ENCODE measurements at places on chromosomes 5 and 9. TPM values are rescaled to one million over a fixed set of nuclear protein-coding genes. Genes with fewer than 3 reads are reported as not detected.

ARHGAP26 gene
- 42.8 TPM for total RNA-seq

CCT5 gene
- 160 TPM for total RNA-seq

PIP5KL1 gene
- total RNA-seq = 1.4 TPM

SPATA31D4 gene
- total RNA-seq = not detected

SLC36A3 gene
- not detected for total RNA-seq

DNA sequence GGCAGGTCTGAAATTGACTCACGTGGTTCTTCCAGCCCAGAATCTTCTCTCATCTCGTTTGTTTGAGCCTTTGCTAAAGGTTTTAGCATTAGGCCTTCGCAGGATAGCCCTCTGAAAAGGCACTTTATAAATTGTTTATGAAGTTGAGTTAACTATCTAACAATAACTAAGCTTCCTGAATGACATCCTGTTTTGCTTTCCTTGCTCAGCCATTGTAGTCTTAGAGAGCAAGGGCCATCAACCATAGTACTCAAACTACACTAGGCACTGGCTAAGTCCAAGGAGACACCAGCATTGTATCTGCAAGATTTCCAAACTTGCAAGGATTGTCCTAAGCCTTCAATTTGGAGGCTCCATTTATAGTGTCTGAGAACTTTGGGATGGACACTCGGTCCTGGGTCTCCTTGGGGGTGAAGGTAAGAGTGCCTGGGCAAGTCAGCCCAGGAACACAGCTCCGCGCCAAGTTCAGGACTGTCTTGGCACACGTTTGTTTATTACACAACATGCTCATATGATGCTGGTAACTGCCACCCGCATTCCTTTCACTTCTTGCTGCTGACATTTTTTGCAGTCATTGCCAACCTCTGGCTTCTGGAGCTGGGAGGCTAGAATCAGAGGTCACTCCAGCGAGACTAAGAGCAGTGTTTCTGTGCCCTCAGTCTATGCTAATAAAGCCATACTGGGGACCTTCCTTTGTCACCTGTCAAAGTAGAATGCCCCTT is 151.1 kb downstream of the ESM1 start:
- DNase-seq = no peak

DNA sequence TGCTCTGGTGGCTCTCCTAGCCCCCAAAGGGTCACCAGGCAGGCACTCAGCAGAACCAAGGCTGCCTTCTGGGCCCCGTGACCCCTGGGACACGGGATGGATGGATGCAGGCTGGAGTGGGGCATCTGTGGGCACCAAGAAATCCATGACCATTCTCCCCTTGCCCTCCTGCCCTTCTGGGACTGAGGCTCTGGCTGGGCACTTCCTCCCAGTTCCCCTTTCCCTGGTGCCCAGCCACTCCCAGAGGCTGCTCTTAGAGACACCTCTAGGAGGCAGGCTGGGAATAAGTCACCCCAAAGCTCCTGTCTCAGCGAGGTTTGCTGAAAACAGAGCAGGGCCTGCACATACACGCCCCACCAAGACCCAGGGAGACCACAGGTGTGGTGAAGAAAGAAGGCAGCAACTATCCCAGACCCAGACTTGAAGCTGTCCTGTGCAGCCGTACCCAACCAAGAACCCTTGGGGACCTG is 943 bp downstream of the STING1 start:
- DNase-seq = no peak

GRCh38 chr9:134295101-134295745 is 31.0 kb upstream of the RXRA start:
- no peak for DNase-seq

DNA sequence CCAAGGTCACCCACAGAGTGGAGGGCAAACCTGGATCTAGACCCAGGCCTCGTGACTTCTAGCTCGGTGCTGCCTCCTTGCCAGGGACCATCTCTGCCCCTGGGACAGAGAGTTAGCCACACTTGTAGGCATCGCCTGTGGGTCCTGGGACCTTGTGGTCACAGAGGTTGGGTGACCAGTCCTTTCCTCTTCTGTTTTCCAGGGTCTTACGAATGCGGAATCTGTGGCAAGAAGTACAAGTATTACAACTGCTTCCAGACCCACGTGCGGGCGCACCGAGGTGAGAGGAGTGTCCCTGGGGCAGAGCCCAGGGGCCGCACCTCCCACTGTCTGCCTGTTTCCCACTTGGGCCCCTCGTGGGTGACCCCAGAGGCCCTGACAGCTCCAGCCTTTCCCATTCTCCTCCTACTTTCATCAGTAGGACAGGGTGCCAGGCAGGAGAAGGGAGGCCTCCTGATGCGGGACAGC is 76.3 kb downstream of the AMBP start:
- DNase-seq = no peak
